ENCODE measurements at places on chromosomes 1 and 21.

GRCh38 chr21:37257511-37257966 lies 9.6 kb downstream of the VPS26C start:
- DNase-seq, result peak; percentile 29

DNA sequence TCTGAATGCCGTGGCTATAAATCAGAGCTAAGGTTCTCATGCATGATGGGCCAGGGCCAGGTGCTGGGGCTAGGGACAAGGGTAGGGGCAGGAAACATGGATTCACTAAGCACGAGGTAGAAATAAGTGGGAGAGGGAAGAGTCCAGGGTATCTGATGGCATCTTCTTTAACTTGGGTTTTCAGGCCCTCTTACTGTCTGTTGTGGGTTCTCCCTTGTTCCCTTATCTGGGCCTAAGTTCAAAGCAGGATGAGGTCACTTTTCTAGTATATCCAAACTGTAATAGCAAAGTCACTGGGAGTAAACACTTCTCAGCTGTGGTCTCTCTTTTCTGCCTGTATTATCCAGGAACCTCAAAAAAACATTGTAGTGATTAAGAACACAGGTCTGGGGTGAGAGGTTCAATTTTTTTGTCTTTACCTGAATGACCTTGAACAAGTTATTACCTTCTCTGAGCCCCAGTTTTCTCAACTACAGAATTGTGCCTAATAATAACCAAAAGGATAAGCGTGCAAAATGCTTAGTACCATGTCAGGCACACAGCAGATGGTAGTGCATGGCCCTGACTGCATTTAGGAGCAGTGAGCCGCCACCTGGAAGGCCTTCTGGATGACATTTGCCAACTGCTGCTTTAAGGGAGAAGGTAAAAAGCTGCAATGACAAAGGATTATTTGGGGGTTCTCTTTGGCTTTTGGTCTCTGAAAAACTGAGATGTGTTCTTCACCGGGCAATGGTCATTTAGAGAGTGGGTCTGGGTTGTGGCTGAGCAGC lies 53.6 kb upstream of the A3GALT2 start:
- no peak for DNase-seq

- DNase-seq, result no peak
Measured at GRCh38 chr1:210700511-210700910, 371.8 kb downstream of the HHAT start.

DNA sequence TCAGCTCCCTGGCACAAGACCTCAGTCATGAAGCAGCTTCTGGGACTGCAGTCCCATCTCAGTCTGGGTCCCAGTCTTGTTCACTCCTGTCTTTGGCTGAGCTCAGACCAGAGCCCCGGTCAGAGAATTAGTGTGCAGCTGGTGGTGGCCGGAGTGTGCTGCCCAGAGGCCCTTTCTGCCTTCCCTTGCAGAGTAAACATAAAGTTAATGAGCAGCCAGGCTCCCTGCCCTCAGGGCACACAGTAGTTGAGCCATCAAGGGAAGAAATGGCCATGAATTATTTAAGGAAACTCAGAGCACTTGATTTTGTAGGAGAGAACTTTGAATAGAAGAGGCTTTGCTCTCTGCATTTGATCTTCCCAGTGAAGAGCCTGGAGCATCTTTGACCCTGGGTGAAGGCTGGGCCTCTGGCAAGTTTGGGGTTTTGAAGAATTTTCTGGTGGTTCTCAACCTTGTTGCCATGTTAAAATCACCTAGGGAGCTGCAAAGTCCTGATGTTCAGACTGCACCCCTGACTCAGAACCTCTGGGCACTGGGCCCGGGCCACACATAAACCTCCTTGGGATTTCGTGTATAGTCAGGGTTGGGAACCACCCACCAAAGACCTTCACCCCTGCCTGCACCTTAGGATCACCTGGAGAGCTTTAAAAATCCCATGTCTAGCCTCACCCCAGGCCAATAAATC lies 26.4 kb upstream of the SELENON start:
- peak; percentile 81 for DNase-seq

GRCh38 chr21:29771491-29772066 lies 168.2 kb downstream of the GRIK1 start:
- DNase-seq, result no peak

GRCh38 chr21:17270229-17270628 lies 242.6 kb upstream of the CXADR start:
- no peak for DNase-seq

DNA sequence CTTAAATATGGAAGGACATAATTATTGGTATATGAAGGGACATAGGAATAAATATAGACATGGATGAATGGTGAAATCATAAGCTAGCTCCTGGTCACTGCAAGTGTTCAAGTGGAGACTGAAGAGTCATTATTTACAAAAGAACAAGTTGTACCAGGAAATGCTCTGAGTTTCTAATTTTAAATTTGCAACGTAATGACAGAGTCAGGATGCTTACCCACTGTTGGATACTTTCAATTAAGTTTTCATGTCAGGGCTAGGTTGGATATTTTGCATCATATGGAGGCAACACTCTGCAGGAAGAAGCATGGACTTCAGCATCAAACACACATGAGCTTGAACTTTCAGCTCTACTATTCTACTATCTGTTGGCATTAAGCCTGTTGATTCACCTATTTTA lies 499.6 kb upstream of the C1orf87 start:
- DNase-seq, result no peak

- DNase-seq, result no peak
Measured at GRCh38 chr1:184539580-184539979, 152.8 kb downstream of the C1orf21 start.

GRCh38 chr1:192630521-192631287 lies 5.2 kb upstream of the RGS13 start:
- no peak for DNase-seq

DNA sequence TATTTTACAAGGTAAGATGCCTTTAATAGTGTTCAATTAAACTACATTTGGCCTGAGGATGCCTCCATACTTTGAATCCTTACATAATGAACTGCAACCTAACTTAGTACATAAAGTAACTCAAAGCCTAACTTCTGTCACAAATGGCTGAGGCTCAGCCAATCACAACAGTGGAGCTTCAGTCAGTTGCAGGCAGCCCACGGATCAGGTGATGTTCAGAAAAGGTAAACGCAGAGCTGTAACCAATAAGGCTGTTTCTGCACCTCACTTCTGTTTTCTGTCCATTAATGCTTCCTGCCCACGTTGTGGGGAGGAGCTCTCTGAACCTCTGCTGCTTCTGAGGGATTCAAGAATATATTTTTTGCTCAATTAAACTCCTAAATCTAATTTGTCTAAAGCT lies 94.8 kb upstream of the KIAA0040 start:
- no peak for DNase-seq

- DNase-seq, result peak; percentile 5
Measured at GRCh38 chr1:219529116-219529515, 83.8 kb downstream of the ZC3H11B start.
